Uterus (tissue), 4 donors: ENCODE measurements at places on chromosomes 4 and X. TPM values are rescaled to one million over a fixed set of nuclear protein-coding genes. Genes with fewer than 3 reads are reported as not detected.

Gene GYG2
- not detected for total RNA-seq

Gene CSAG3
- total RNA-seq: not detected

Gene MYOZ2
- 0.62 TPM for total RNA-seq

Gene TMEM150C
- total RNA-seq: 3.1 TPM

Gene GPR82
- total RNA-seq: not detected

GRCh38 chr4:103422467-103423219 lies 224.5 kb upstream of the CENPE start:
- H3K4me1 ChIP-seq: no peaks in the 10 kb centered on the region
- no peak overlapping the region for H3K4me3 ChIP-seq
- no peak for DNase-seq
- no peak overlapping the region for H3K27ac ChIP-seq
- H3K36me3 ChIP-seq: no peaks in the 10 kb centered on the region
- no peaks in the 10 kb centered on the region for H3K27me3 ChIP-seq

DNA sequence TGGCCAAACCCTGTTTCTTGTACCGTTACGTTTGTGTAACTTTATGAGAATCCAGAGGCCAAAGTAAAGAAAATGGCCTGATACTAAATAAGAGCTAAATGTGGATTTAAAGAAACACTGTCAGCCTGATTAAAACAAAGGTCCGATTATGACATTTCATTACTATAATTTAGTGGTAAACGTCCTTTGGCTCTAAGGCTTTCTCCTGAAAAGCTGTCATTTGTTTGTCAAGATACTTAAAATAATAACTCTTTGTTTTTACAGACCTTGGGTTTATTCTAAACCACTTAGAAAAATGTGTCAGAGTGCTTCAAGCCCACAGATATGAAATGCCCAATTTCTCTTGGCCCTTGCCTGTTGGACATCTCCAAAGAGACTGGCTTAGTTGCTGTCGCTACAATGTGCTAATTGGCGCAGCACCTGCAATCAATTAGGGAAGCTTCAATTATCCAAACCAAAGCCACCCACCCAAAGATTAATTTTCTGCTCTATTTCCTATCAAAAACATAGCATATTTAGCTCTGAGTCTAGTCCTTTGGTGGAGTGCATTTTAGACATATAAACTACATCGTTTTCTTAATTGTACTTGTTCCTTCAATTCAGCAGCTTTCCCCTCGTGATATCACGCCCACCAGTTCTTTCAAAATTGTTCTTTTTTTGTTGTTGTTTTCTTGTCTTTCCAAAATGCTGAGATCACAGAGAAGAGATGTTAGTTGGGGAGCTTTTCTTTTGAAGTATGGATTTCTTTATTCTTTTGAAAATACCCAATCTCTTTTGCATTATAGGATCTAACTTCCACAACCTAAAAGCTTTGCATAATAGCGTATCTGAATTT lies 13.6 kb downstream of the SMIM20 start:
- no peaks in the 10 kb centered on the region for H3K27me3 ChIP-seq
- H3K36me3 ChIP-seq: no peaks in the 10 kb centered on the region
- H3K27ac ChIP-seq: no peak overlapping the region
- no peak for DNase-seq
- H3K4me3 ChIP-seq: no peak overlapping the region
- no peaks in the 10 kb centered on the region for H3K4me1 ChIP-seq

DNA sequence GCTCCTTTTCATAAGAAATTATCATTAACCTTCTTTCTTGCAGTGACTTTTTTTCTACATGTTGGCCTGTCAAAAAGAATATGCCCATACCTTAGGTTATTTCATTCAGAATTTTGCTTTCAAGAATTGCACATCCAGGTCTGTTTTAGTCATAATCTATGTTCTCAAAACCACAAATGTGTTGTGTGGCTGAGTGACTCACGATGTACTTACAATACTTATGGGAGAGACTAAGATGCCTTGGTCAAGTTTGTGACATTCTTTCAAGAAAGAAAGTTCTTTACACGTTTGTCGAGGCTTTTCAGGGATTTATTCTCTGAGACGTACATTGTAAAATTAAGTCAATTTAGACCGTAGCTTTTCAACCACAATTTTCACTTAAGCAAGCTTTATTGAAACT lies 396.7 kb downstream of the FSTL5 start:
- H3K4me3 ChIP-seq: no peak overlapping the region
- no peaks in the 10 kb centered on the region for H3K36me3 ChIP-seq
- DNase-seq: no peak
- no peaks in the 10 kb centered on the region for H3K27me3 ChIP-seq
- no peaks in the 10 kb centered on the region for H3K4me1 ChIP-seq

GRCh38 chr4:182937268-182938204 lies 20.4 kb upstream of the DCTD start:
- no peak overlapping the region for H3K27ac ChIP-seq
- H3K36me3 ChIP-seq: no peaks in the 10 kb centered on the region
- no peak for DNase-seq
- no peaks in the 10 kb centered on the region for H3K27me3 ChIP-seq

DNA sequence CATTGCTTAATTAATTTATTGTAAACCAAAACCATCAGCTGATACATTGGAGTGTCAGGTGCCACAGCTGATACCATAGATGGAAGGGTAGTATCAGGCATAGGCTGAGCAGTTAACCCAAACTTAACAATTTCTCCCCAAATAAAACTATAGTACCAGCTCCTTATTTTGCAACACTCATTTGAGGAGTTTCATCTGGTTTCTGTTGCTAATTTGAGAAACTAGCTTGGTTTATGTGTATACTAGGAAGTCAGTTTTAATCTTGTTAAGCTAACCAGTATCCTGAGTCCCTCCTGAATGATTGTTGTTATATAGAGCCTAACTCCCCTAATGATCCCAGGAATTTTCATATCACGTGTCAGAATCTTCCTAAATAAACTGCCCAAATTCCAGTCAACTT lies 12.7 kb downstream of the DCAF16 start:
- no peak for DNase-seq
- H3K36me3 ChIP-seq: no peaks in the 10 kb centered on the region
- H3K27me3 ChIP-seq: no peaks in the 10 kb centered on the region
- H3K4me3 ChIP-seq: no peak overlapping the region
- no peak overlapping the region for H3K27ac ChIP-seq
- H3K4me1 ChIP-seq: no peaks in the 10 kb centered on the region

- H3K27me3 ChIP-seq: no peaks in the 10 kb centered on the region
- H3K4me1 ChIP-seq: no peaks in the 10 kb centered on the region
- H3K4me3 ChIP-seq: no peak overlapping the region
Measured at GRCh38 chr4:87853108-87853507, 20.3 kb downstream of the MEPE start.

DNA sequence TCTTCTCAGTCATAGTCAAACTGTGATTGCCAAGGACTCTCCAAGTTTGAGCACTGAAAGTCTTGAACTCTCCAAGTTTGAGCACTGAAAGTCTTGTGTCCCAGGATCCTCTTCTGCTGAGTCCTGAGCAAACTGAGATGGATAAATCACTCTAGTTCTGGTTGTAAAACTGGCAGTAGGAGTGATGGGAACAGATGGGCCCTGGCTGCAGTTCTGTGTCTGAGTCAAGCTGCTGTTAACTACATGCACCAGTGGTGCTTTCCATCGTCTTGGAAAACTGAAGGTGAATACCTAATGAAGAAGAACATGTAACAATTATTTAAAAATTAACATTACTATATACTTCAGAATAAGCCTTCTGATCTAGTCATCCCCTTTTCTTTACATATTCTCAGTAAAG lies 27.6 kb upstream of the KCNIP4 start:
- H3K36me3 ChIP-seq: no peaks in the 10 kb centered on the region
- H3K4me1 ChIP-seq: no peaks in the 10 kb centered on the region
- no peaks in the 10 kb centered on the region for H3K27me3 ChIP-seq
- H3K4me3 ChIP-seq: no peak overlapping the region
- H3K27ac ChIP-seq: no peak overlapping the region

GRCh38 chrX:28757290-28757689 lies 170.0 kb downstream of the IL1RAPL1 start:
- no peak for DNase-seq
- no peak overlapping the region for H3K4me3 ChIP-seq
- no peaks in the 10 kb centered on the region for H3K36me3 ChIP-seq
- no peaks in the 10 kb centered on the region for H3K27me3 ChIP-seq
- H3K4me1 ChIP-seq: no peaks in the 10 kb centered on the region

- H3K36me3 ChIP-seq: no peaks in the 10 kb centered on the region
- no peak for DNase-seq
- peaks cover 11% of the 10 kb centered on the region for H3K27me3 ChIP-seq
- no peak overlapping the region for H3K4me3 ChIP-seq
Measured at GRCh38 chrX:131894995-131895394, 128.1 kb upstream of the STK26 start.

GRCh38 chrX:10111364-10112148 lies 45.2 kb upstream of the CLCN4 start:
- no peaks in the 10 kb centered on the region for H3K36me3 ChIP-seq
- H3K27ac ChIP-seq: no peak overlapping the region
- H3K27me3 ChIP-seq: no peaks in the 10 kb centered on the region
- no peaks in the 10 kb centered on the region for H3K4me1 ChIP-seq

DNA sequence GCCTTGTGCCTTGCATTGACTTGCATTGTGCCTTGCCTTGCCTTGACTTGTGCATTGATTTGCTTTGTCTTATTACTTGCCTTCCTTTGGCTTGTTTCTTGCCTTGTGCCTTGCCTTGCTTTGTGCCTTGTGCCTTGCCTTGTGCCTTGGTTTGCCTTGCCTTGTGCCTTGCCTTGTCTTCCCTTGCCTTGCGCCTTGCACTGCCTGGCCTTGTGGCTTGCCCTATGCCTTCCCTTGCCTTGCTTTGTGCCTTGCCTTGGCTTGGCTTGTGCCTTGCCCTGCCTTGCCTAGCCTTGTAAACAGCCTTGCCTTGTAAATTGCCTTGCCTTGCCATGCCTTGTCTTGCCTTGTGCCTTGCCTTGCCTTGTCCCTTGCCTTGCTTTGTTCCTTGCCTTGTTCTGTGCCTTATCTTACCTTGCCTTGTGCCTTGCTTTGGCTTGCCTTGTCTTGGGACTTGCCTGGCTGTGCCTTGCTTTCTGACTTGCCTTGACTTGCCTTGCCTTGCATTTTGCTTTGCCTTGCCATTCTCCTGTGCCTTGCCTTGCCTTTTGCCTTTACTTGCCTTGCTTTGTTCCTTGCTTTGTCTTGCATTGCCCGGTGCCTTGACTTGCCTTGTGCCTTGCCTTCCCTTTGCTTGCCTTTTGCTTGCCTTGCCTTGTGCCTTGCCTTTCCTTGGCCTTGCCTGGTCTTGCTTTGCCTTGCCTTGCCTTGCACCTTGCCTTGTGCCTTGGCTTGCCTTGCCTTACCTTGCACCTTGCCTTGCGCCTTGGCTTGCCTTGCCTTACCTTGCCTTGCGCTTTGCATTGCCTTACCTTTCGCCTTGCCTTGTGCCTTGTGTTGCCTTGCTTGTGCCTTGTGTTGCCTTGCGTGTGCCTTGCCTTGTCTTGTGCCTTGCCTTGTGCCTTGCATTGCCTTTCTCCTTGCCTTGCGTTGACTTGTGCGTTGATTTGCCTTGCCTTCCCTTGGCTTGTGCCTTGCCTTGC lies 97.5 kb downstream of the TAB3 start:
- no peak for DNase-seq
- H3K27me3 ChIP-seq: no peaks in the 10 kb centered on the region
- H3K36me3 ChIP-seq: no peaks in the 10 kb centered on the region
- no peak overlapping the region for H3K4me3 ChIP-seq
- H3K4me1 ChIP-seq: no peaks in the 10 kb centered on the region
- H3K27ac ChIP-seq: no peak overlapping the region

DNA sequence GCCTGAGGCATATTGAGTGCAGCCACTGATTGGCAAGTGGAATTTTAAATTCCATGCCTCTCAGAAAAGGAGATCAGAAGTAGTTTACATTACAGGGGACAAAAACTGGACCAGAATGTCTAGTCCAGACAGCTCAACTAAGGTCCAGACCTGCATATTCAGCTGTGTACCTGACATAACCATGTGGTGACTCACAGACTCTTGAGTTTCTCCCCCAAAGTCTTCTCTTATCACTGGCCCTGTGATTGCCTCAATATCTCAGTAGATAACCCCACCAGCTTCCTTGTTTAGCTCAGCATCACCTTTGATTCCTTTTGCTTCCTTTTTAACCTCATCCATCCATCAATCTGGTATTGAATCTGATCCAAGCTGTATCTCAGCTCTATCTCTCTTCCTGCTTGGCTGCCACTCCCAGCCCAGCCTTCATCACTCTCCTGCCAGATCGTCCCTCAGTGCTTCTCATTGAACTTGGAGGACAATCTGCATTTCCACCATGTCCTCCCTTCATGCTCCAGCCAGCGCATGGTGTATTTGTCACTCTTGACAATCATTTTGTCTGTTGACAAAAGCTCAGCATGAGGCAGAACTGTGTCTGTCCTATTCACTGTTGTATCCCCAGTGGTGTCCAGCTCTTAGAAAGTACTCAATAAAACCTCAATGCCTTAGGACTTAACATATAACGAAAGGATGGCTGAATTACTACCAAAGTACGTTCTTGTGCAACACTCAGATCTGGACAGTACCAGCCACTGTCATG lies 27.8 kb upstream of the SLC2A9 start:
- DNase-seq: no peak
- no peak overlapping the region for H3K4me3 ChIP-seq
- no peak overlapping the region for H3K27ac ChIP-seq
- H3K36me3 ChIP-seq: no peaks in the 10 kb centered on the region

GRCh38 chr4:8000247-8000646 lies 60.6 kb upstream of the AFAP1 start:
- H3K27ac ChIP-seq: no peak overlapping the region
- no peaks in the 10 kb centered on the region for H3K4me1 ChIP-seq
- H3K4me3 ChIP-seq: no peak overlapping the region
- no peaks in the 10 kb centered on the region for H3K36me3 ChIP-seq
- DNase-seq: no peak
- no peaks in the 10 kb centered on the region for H3K27me3 ChIP-seq

DNA sequence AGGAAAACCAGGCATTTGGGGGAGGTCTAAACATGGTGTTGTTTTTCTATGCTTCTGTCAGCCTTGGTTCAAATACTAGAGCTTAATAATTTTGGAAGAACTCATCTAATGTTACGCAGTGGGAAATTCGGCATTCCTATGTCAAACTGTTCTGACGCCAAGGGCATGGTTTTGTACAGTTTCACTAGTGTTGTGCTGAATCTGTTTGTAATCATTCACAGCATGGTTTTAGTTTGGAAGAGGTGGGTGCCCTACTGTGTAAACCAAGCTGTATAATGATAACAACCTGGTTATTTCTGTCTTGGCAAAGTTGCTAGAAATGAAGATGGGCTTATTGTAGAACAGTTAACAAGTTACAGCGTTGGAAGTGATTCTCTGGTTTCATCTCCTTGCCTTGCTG lies 5.2 kb downstream of the DDX3X start:
- H3K27me3 ChIP-seq: no peaks in the 10 kb centered on the region
- H3K36me3 ChIP-seq: peaks cover 2% of the 10 kb centered on the region
- no peaks in the 10 kb centered on the region for H3K4me1 ChIP-seq
- DNase-seq: no peak

DNA sequence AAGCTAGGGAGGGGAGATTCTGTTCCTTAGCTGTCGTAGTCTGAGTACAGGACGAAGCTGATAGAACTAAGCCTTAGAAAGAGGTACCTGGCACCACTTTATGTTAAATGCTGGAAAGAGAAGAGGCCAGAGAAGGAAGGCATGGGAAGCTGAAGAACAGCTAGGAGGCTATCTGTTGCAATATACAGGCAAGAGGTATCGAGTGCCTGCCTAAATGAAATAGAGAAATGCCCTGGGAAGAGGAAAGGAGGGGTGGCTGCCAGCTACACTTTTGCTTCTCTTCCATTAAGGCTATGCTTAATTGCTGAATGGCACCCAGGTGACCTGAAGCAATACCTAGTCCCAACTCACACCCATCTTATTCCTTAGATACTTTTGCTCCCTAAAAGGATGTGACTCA lies 380.4 kb upstream of the FGF13 start:
- H3K36me3 ChIP-seq: no peaks in the 10 kb centered on the region
- no peak overlapping the region for H3K4me3 ChIP-seq
- H3K27ac ChIP-seq: no peak overlapping the region

- peak overlapping the region; percentile 83 for H3K27ac ChIP-seq
- no peaks in the 10 kb centered on the region for H3K4me1 ChIP-seq
- no peaks in the 10 kb centered on the region for H3K36me3 ChIP-seq
- H3K4me3 ChIP-seq: no peak overlapping the region
- no peaks in the 10 kb centered on the region for H3K27me3 ChIP-seq
Measured at GRCh38 chr4:55866973-55867574, 13.6 kb downstream of the EXOC1 start.
